Cortex of kidney (tissue), 1 donor: ENCODE measurements at places on chromosomes 4 and X.

- no peak for DNase-seq
Measured at GRCh38 chrX:825991-826390, 195.4 kb downstream of the SHOX start.

DNA sequence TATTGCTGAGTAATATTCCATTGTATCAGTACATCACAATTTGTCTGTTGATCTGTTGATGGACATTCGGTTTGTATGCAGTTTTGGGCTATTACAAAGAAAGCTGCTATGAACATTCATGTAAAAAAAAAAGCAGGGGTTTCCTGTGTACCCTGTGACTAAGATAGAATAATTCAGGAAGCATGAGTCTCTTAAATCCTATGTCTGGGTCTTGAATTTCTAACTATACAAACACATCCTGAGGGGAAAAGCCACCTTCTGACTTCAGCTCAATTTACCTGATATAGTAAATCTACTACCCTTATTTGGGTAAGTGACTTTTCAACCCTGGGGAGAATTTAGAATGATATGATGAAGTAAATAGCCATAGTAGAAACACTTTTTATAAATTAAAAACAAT lies 94.6 kb upstream of the FUNDC1 start:
- DNase-seq = no peak

GRCh38 chr4:62394766-62395165 lies 1194.6 kb downstream of the ADGRL3 start:
- no peak for DNase-seq

GRCh38 chrX:56468441-56468840 lies 95.0 kb upstream of the UBQLN2 start:
- DNase-seq = no peak

DNA sequence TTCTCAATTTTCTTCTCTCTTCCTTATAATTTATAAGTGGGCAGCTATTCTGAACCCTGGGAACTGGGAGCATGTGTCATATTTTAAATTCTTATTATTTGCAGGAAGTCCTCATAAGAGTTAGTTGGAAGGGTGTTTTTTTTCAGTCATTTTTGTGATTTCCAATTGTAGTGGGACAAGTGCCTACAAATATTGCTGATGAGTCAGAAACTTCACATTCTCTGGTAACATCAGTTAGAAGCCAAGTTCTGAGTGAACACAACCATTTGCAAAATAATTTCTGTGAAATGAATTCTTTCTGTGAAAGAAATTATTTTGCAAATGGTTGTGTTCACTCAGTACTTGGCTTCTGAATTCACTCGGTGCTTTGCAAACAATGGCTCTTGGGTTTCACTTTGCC lies 20.8 kb upstream of the NWD2 start:
- DNase-seq = no peak

DNA sequence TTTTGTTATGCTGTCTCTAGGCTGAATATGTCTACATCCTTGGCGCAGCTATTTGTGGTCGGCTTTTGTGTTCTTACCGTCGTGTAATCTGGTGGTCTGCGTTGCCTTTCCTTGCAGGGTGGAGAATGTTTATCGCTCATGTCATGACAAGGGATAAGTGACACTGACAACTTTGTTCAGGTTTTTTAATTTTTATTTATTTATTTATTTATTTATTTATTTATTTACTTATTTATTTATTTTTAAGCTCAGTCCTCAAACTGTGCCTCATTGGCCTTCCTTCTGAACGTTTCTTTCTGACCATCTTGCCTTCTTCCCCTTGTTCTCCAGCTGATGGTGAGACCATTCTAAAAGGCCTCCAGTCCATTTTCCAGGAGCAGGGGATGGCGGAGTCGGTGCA lies 26.4 kb downstream of the SMS start:
- DNase-seq = no peak

DNA sequence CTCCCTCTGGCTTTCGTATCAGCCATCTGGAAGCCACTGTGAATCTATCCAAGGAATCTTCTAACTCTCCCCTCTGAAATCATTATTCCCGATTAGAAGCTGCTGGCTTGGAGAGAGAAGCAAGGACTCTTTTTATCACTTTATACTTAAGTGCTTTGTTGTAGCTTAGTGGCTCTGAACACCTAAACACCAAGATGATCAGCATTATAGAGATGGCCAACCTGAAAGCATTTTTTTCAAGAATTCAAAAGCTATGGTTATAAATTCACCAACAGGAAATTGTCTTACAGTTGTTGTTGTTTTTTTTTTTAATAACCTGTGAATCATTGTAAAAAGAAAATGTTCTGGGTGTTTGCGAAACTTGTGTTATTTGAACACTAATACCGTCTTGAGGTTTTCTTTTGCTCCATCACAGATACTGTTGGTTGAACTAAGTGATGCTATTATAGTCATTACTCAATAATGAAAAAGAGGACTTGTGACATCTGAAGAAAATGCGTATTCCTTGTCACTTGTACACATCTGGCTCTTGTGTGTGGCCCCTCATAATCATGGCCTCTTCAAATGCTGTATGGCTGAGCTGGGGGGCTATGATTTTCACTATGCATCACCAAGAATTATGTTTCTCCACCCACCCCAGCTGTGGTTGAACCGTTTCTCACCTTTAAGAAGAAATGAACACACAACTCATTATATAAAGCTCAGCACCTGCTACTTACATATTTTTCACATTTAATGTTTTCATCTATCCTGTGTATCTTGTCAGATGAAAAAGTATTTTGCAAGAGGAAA lies 11.8 kb upstream of the SMIM43 start:
- DNase-seq = no peak

DNA sequence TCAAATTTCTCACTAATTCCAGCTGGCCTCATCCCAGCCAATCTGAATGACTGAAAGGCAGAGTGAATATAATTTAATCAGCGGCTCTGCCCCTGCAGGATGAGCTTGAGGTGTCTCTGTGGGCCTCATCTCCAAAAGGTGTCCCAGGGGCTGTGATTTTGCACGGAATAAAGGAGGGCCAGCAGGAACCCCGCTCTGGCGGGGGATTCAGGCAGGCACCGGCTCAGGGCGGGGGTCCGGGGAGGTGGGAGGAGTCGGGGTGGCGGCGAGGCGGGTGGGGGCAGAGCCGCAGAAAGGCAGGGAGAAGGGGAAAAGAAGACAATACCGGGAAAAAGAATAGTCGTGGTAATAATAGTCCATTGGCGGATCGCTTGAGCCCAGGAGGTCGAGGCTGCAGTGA lies 16.0 kb upstream of the ERCC6L start:
- DNase-seq = no peak

- no peak for DNase-seq
Measured at GRCh38 chr4:2626231-2626630, 89.8 kb downstream of the FAM193A start.

DNA sequence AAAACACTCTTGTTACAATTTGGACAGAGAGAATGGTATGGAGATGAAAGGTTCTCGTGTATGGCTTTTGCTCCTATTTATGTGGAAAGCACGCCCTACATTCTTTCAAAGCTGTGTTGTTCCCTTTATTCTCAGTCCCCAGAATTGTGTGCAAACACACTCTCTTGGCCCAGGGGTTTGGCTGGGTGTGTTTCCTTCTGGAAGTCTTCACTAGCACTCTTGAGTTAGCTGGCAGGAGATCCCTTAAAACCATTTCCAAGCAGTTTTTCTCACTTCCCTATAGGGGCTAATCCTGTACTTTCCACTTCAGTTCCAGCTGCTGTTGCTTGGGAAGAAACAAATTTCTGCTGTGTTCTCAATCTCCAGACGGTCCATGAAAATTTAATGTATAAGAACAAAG lies 35.1 kb downstream of the FHL1 start:
- no peak for DNase-seq

DNA sequence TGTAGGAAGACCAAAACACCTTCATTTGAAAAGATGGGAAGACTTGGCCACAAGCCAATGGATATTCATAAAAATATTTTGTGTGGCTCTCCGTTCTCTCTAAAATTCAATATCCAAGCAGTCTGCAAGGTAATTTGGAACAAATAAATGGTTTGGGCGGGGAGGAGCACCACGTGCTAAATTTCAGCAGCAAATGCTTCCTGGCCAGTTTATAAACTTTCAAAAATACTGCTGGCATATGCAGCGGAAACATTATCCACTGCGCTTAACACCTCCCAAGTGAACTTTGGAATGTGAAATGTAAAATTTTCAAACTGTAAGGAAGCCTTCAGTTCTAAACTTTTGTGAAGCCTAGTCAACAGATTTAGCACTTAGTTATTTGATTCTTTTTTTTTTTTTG lies 191.0 kb downstream of the NSUN7 start:
- no peak for DNase-seq

DNA sequence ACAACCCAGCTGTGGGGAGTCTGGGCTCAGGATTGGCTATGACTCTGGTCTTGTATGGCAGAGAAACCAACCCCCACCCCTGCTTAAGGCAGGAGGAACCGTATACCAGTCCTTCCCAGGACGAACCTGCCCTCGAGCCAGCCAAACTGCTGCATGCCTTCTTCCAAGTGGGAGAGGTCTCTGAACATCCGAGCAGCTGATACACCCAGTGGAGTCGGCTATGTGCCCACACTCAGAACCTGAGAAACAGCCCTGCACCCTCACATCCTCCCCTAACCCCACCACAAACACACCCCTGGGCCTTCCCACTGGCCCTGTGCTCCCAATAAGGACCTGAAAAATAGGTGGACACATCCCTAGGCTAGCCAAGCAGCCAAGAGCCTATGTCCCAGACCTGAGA lies 21.8 kb downstream of the C4orf33 start:
- no peak for DNase-seq

- no peak for DNase-seq
Measured at GRCh38 chr4:118112117-118113046, 78.1 kb downstream of the NDST3 start.

DNA sequence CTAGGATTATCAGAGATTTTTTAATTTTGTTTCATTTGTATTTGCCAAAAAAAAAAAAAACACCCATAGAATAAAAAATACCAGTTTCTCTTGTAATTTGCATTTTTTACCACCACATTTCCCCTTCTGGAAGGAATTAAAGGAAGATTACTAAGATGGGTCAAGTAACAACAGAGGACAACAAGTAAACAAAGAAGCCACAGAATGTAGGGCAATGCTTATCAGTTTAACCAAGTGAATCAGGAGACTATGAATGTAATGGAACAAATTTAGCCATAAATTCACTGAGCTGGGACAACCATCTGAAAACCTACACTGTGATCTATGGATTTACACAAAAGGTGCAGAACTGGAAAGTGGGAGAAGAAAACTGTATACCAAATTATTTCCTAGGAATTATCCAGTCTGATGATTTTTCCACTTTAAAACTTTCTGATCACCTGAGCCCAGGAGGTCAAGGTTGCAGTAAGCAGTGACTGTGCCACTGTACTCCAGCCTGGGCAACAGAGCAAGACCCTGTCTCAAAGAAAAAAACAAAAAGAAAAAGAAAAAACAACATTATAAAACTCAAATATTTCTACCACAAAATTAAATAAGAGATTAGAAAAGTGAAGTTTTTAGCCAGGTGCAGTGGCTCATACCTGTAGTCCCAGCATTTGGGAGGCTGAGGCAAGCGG lies 32.4 kb downstream of the LRBA start:
- no peak for DNase-seq

- DNase-seq = no peak
Measured at GRCh38 chrX:46758163-46758955, 559 bp downstream of the SLC9A7 start.

- DNase-seq = no peak
Measured at GRCh38 chrX:69362354-69362753, 141.8 kb upstream of the NALF2 start.

DNA sequence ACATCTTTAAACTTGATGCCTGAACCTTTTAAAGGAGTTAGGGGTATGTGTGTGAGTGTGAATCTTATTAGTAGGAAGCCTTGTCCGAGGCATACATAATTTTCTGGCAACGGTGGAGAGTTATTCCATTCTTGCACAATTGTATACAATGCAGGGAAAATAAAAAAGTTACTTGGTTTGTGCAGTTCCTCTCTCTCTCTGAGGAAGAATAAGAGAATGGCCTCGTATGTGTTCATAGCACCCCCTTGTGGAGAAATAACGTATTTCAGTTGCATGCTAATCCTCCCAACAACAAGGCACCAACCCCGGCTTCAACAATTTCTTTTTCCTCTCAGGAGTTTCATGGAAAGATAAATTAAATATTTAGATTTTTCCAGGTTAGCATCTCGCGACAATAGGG lies 33.7 kb upstream of the FGF13 start:
- no peak for DNase-seq

DNA sequence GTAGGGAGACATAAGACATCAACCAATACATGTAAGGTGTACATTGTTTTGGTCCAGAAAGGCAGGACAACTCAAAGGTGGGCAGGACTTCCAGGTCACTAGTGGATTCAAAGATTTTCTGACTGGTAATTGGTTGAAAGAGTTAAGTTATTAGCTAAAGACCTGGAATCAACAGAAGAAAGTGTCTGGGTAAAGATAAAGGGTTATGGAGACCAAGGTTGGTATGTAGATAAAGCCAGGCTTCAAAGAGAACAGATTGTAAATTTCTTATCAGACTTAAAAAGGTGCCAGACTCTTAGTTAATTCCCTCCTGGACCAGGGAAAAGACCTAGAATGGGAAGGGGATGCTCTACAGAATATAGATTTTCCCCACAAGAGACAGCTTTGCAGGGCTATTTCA lies 28.3 kb upstream of the GAB1 start:
- DNase-seq = no peak

DNA sequence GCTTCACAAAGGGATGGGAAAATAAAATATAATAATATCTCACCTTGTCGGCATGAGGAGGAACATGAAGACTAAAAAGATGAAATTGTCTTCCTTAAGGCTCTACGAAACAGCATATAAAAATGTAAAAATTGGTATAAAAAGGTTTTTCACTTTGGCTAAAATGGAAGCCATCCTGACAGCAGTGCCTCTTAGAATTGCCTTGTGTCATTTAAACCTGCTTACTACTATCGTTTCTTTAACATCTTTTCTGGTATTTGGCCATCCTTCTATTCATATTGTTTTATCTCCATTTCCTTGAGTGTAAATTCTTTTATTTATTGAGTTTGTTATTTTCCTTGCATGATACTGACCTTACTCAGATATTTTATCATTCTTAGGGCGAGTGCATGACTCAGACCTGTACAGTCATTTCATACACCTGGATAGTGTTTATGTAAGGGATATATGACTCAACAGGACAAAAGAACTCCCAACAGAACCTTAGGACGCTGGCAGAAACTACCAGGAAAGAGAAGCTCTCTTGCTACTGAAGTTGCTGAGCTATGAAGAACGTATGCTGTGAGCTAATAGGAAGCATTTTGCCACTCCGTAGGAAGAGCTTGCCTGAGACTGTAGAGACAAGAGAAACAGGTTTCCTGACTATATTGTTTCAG lies 5.8 kb upstream of the CDKN2AIP start:
- no peak for DNase-seq

DNA sequence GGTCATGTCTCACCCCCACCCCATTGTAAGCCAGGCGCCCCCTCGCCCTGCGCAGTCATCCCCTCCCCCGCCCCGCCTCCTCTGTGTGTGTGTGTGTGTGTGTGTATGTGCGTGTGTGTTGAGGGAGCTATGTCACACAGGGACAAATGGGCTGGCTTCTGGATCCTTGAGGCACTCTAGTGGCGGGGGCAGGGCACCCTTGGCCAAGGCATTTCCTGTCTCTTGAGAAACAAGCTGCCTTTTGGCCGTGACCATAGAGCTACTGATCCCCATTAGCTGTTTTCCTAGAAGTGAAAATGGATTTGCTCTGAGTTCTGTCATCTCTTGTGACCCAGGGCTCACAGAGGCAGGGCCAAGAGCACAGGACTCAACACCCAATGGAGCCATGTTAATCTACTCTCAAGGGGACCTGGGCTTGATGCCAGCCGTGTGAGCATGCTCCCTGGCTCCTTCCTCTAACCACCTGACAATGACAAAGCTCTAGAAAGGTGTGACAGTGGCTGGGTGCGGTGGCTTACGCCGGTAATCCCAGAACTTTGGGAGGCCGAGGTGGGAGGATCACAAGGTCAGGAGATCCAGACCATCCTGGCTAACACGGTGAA lies 162.5 kb upstream of the BCOR start:
- DNase-seq = no peak
